ENCODE measurements at places on chromosomes 6 and 20.

DNA sequence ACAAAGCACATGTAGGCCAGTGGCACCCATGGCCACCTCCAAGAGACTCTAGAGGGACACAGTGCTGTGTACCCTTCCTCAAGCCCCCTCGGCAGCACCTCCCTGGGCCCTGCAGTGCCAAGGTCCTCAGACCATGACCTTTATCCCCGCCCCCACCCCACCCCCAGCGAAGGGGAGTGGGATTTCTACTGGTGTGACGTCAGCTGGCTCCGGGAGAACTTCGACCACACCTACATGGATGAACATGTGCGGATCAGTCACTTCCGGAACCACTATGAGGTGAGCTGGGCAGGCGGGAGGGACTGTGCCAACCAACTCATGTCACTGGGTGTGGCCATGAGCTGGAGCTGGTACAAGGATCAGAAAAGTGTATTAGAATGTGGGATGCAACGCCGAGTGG is 38.0 kb downstream of the TTLL9 start:
- DNase-seq: no peak

- DNase-seq: no peak
These were observed 632 bp downstream of the CGAS start for GRCh38 chr6:73451223-73452106.

- DNase-seq: no peak
These were observed 269.4 kb downstream of the NKAIN2 start for GRCh38 chr6:124073021-124073420.

- no peak for DNase-seq
These were observed 18.1 kb upstream of the SAMHD1 start for GRCh38 chr20:36969478-36970186.

DNA sequence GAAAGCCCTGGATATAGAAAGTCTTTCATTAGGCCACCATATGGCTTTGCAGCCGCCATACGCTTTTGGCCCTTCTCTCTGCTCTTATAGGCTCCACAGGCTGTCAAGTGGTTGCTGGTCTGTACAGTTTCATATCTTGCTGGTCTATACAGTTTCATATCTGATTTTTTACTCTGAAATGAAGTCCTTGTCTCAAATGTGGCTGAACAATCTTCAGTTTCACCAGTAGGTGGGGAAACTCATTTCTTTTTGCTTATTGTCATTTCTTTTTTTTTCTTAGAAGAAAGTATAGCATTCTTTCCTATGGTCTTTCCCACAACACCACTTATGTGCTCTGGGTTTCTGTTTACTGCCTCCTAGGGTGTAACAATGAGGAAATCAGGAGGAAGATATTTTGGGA is 771.4 kb upstream of the MMS22L start:
- no peak for DNase-seq

- DNase-seq: no peak
These were observed 39.2 kb downstream of the MUC22 start for GRCh38 chr6:31049518-31049917.

DNA sequence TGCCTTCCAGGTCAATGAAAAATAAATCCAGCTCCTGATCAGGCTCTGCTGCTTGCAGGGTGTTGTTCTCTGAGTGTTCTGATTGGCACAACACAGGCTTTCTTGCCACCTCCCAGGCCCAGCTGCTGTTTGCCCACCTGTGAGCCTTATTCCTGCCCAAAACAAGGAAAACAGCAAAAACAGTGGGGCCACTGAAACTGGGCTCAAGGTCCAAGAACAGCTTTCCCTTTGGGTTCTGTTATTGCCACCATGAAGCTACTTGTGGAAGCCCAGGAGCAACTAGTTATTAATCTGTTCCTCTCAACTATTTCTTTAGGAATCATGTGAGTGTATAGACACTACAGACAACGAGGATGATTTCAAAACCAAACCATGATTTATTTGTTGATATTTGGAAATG is 159.1 kb downstream of the PLCB1 start:
- no peak for DNase-seq
